ENCODE measurements at places on chromosomes 5 and 9.
A peak's percentile ranks its signal among the peaks of the same experiment; 100 is the strongest.

DNA sequence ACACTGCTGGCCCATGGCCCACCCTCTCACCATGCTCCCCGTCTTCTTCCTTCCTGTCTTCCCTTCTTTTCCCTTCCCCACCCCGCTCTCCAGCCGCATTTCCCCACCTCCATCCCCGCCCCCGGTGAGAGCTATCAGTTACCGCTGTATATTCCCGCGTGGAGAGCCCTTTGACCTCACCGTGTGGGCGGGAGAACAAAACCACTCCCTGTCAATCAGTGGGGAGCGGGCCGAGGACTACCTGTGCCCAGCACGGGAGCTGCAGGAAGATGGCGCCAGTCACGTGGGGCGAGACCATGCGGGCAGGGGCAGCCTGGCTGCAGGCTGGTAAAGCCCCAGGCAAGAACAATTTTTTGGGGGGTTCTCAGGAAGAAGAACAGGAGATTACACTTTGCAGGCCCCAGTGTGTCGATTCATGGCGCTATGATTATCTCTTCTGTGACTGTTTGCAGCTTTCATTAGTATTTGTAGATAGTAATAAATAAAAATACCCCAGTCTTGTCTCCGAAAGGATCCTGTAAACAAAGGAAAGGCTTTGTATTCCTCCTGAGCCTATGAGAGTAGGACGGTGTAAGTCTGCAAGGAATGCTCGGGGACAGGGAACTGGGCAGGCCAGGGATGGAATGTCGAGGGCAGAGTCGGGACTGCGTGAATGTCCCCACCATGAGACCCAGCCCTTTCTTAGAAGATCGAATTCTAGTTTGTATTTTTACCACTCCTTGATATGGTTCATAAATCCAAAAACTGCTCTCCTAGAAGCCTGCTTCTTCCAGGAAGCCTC lies 14.8 kb upstream of the DMRT1 start:
- H3K36me3 ChIP-seq = no peaks in the 10 kb centered on the region
- no peak overlapping the region for H3K27ac ChIP-seq
- H3K4me3 ChIP-seq = no peak overlapping the region

DNA sequence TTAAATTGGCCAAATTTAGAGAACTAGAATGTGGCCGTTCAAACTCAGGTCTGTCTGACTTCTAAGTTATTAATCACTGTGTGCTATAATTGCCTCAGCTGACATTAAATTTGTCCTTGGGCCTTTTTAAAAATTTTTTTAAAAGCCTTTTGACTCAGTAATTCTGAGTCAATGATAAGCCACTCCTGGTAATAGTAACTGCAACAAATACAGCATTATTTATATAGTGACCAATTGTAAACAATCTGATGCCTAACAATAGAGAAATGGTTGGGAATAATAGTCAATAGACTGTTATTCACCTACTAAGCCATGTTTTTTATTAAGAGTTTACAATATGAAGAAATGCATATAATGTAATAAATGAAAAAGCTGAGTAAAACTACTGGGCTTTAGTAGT lies 70.9 kb upstream of the FSD1L start:
- H3K4me3 ChIP-seq = no peak overlapping the region
- H3K4me1 ChIP-seq = no peaks in the 10 kb centered on the region
- DNase-seq = no peak
- no peaks in the 10 kb centered on the region for H3K27me3 ChIP-seq
- no peak overlapping the region for H3K27ac ChIP-seq

GRCh38 chr5:68565427-68565826 lies 349.9 kb downstream of the PIK3R1 start:
- H3K36me3 ChIP-seq = peaks cover 19% of the 10 kb centered on the region
- H3K27me3 ChIP-seq = no peaks in the 10 kb centered on the region
- H3K4me3 ChIP-seq = no peak overlapping the region
- H3K4me1 ChIP-seq = peaks cover 21% of the 10 kb centered on the region
- H3K27ac ChIP-seq = no peak overlapping the region
- no peak for DNase-seq

- H3K4me1 ChIP-seq = peaks cover 19% of the 10 kb centered on the region
- H3K27me3 ChIP-seq = peaks cover 27% of the 10 kb centered on the region
- no peak overlapping the region for H3K27ac ChIP-seq
- no peaks in the 10 kb centered on the region for H3K36me3 ChIP-seq
Observed at GRCh38 chr5:134112726-134113362, 1.6 kb upstream of the TCF7 start.

- peak overlapping the region; percentile 93 for H3K27ac ChIP-seq
- H3K27me3 ChIP-seq = peaks cover 3% of the 10 kb centered on the region
- DNase-seq = no peak
- peaks cover 31% of the 10 kb centered on the region for H3K4me1 ChIP-seq
- H3K36me3 ChIP-seq = peaks cover 5% of the 10 kb centered on the region
Observed at GRCh38 chr5:178625679-178626483, 969 bp downstream of the CLK4 start.

GRCh38 chr5:172721455-172722326 lies 49.3 kb downstream of the DUSP1 start:
- no peak overlapping the region for H3K4me3 ChIP-seq
- H3K36me3 ChIP-seq = no peaks in the 10 kb centered on the region
- DNase-seq = no peak
- peaks cover 19% of the 10 kb centered on the region for H3K4me1 ChIP-seq
- H3K27ac ChIP-seq = no peak overlapping the region

DNA sequence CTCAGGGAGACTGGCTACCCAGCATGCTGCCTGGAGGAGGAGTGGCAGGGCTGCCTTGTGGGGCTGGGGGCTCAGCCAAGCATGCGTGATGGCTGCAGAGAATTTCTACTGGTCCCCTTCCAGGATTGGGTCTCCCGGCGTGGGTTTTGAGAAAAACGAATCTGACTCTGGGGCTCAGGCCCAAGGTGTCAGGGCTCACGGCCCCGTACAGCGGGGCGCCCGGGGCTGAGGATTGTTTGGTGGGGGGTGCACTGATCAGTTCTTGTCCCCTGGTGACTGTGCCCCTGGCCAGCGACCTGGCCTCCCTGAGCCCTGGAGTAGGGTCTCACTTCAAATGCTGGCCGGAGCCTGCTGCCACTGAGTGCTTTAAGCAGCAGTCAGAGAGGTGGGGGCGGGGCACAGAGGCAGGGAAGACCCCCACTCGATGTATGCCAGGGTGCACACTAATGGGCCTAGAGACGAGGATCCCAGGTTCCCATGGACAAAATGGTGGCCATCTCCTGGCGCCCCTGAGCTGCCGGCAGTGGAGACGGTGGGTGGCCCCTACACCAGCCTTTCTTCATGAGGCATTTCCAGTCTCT lies 45.5 kb upstream of the RNU6ATAC start:
- H3K27ac ChIP-seq = no peak overlapping the region
- DNase-seq = no peak
- H3K4me3 ChIP-seq = no peak overlapping the region
- no peaks in the 10 kb centered on the region for H3K36me3 ChIP-seq
- H3K27me3 ChIP-seq = no peaks in the 10 kb centered on the region

- no peaks in the 10 kb centered on the region for H3K27me3 ChIP-seq
- DNase-seq = no peak
Observed at GRCh38 chr5:95414451-95414850, 23.3 kb downstream of the FAM81B start.

GRCh38 chr9:13568405-13568804 lies 288.9 kb upstream of the MPDZ start:
- peaks cover 24% of the 10 kb centered on the region for H3K4me1 ChIP-seq
- H3K36me3 ChIP-seq = no peaks in the 10 kb centered on the region
- H3K27me3 ChIP-seq = no peaks in the 10 kb centered on the region
- peak; percentile 2 for DNase-seq

GRCh38 chr9:95102001-95102433 lies 215.5 kb downstream of the FANCC start:
- no peak overlapping the region for H3K4me3 ChIP-seq
- H3K27ac ChIP-seq = no peak overlapping the region
- DNase-seq = no peak

DNA sequence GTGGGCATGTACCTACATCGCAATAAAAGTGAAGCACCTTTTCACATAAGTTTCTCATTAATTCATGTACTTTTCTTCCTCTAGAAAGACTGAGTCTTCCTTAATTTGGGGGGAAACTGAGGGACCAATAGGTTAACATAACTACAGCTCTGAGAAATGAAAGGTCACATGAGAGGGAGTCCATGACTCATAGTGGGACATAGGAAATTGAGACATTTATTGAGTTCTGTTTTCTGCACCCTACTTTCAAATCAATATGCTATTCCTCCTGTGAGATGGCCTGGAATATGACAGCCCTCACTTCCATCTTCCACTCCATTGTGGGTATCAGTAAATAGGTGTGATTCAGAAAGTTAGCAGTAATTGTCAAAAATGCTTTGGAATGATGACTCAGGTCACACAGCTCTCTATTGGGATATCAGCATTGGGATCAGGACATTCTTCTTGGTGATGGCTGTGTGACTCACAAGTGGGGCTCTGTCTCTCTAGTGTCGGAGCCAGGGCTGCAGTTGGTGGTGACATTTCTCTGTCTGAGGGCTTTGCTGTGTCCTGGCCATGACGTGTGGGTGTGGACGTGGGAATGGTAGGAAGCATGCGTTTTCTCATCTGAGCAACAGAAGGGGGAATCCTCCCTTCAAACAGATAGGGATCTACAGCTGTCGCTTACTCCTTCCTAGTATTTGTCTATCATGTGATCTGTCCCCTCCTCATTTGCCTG lies 125.0 kb downstream of the TRIO start:
- peak overlapping the region; percentile 13 for H3K4me3 ChIP-seq
- H3K27me3 ChIP-seq = no peaks in the 10 kb centered on the region
- H3K27ac ChIP-seq = no peak overlapping the region
- peaks cover 60% of the 10 kb centered on the region for H3K4me1 ChIP-seq
- DNase-seq = no peak
- H3K36me3 ChIP-seq = no peaks in the 10 kb centered on the region

GRCh38 chr5:128904805-128905567 lies 60.3 kb upstream of the SLC27A6 start:
- H3K27me3 ChIP-seq = no peaks in the 10 kb centered on the region
- no peak for DNase-seq
- no peak overlapping the region for H3K27ac ChIP-seq
- H3K4me3 ChIP-seq = no peak overlapping the region
- no peaks in the 10 kb centered on the region for H3K4me1 ChIP-seq

DNA sequence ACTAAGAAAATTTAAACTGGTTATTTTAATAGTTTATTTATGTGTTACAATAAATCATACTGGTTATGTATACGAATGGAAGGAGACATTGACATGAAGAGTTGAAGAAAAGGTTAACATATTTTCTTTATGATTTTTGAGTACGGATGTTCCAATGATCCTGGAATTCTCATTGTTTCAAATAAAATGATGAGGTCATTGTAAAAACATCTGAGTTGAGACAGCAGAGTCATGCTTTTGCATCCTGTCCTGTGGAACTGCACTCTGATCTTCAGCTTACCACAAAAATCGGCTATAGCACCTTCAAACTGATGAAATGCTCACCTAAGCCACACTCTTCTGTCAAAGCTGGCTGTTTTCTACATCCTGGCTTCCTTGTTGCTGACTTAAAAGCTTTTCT lies 67.8 kb downstream of the PTCD2 start:
- H3K4me1 ChIP-seq = no peaks in the 10 kb centered on the region
- no peak overlapping the region for H3K4me3 ChIP-seq
- no peaks in the 10 kb centered on the region for H3K36me3 ChIP-seq
- no peak for DNase-seq
- no peaks in the 10 kb centered on the region for H3K27me3 ChIP-seq
- H3K27ac ChIP-seq = no peak overlapping the region

- H3K27me3 ChIP-seq = no peaks in the 10 kb centered on the region
- H3K36me3 ChIP-seq = no peaks in the 10 kb centered on the region
- H3K27ac ChIP-seq = no peak overlapping the region
- no peak for DNase-seq
- H3K4me1 ChIP-seq = peaks cover 17% of the 10 kb centered on the region
Observed at GRCh38 chr9:108275906-108276305, 579.9 kb downstream of the ACTL7B start.

- peaks cover 47% of the 10 kb centered on the region for H3K4me1 ChIP-seq
- H3K4me3 ChIP-seq = no peak overlapping the region
- H3K27ac ChIP-seq = no peak overlapping the region
- DNase-seq = no peak
- no peaks in the 10 kb centered on the region for H3K27me3 ChIP-seq
Observed at GRCh38 chr5:32031089-32031488, 143.0 kb downstream of the GOLPH3 start.

GRCh38 chr5:171481571-171482433 lies 62.4 kb downstream of the FGF18 start:
- DNase-seq = no peak
- no peaks in the 10 kb centered on the region for H3K27me3 ChIP-seq
- H3K4me1 ChIP-seq = no peaks in the 10 kb centered on the region
- no peak overlapping the region for H3K4me3 ChIP-seq
- H3K36me3 ChIP-seq = no peaks in the 10 kb centered on the region

- no peak for DNase-seq
- H3K4me3 ChIP-seq = no peak overlapping the region
- H3K27me3 ChIP-seq = peaks cover 47% of the 10 kb centered on the region
- H3K36me3 ChIP-seq = no peaks in the 10 kb centered on the region
- no peaks in the 10 kb centered on the region for H3K4me1 ChIP-seq
Observed at GRCh38 chr9:135732569-135733257, 30.7 kb downstream of the KCNT1 start.

DNA sequence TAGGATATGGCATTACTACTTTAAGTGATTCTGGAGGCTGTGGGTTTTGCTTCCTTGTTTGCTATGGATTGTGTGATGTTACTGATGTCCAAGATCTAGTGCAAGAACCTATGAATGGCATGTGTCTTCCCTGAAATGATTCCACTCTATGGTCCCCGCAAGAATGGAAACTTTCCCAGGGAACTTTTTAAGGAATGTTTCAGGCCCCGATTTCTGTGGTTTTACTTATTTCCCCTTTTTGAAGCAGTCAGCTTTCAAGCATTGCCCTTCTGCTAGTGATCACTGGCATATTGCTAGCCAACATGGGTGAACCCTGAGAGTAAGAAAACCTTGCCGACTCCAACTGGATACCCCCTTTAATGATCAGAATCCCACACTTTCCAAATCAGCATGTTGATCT lies 26.6 kb upstream of the CD180 start:
- H3K36me3 ChIP-seq = no peaks in the 10 kb centered on the region
- no peak for DNase-seq
- H3K27ac ChIP-seq = peak overlapping the region; percentile 38
- no peaks in the 10 kb centered on the region for H3K27me3 ChIP-seq
- H3K4me1 ChIP-seq = peaks cover 20% of the 10 kb centered on the region

GRCh38 chr5:55692509-55692908 lies 19.6 kb downstream of the SLC38A9 start:
- H3K36me3 ChIP-seq = peaks cover 13% of the 10 kb centered on the region
- no peak overlapping the region for H3K27ac ChIP-seq
- H3K27me3 ChIP-seq = no peaks in the 10 kb centered on the region

- no peak overlapping the region for H3K4me3 ChIP-seq
- H3K36me3 ChIP-seq = no peaks in the 10 kb centered on the region
- peaks cover 3% of the 10 kb centered on the region for H3K27me3 ChIP-seq
- H3K27ac ChIP-seq = no peak overlapping the region
- no peak for DNase-seq
- H3K4me1 ChIP-seq = peaks cover 11% of the 10 kb centered on the region
Observed at GRCh38 chr5:4954048-4954447, 186.1 kb upstream of the ADAMTS16 start.

- H3K27me3 ChIP-seq = no peaks in the 10 kb centered on the region
- peaks cover 17% of the 10 kb centered on the region for H3K4me1 ChIP-seq
- peak overlapping the region; percentile 5 for H3K4me3 ChIP-seq
- no peak for DNase-seq
- H3K36me3 ChIP-seq = no peaks in the 10 kb centered on the region
Observed at GRCh38 chr5:33829430-33829829, 62.4 kb downstream of the ADAMTS12 start.

All from neural crest cell (in vitro differentiated cells).